ENCODE measurements at places on chromosomes 1 and 21. TPM values are rescaled to one million over a fixed set of nuclear protein-coding genes. Genes with fewer than 3 reads are reported as not detected.

The SPRR1A gene
- not detected for total RNA-seq

The S100A7 gene
- not detected for total RNA-seq

The DYNLT4 gene
- total RNA-seq, result not detected

- DNase-seq, result peak; percentile 72
Observed at GRCh38 chr1:160078512-160079195, 2.7 kb upstream of the KCNJ9 start.

GRCh38 chr21:41858466-41859296 lies 20.5 kb downstream of the PRDM15 start:
- no peak for DNase-seq

- DNase-seq, result no peak
Observed at GRCh38 chr1:175409938-175410337, 217.4 kb upstream of the KIAA0040 start.

GRCh38 chr1:175033953-175034352 lies 10.7 kb upstream of the MRPS14 start:
- peak; percentile 7 for DNase-seq

- DNase-seq, result no peak
Observed at GRCh38 chr21:28334407-28334806, 658.3 kb downstream of the LTN1 start.

GRCh38 chr1:229582011-229582694 lies 23.6 kb upstream of the ABCB10 start:
- no peak for DNase-seq

The TMEM167B gene
- 20.7 TPM for total RNA-seq

The PTAFR gene
- not detected for total RNA-seq

- no peak for DNase-seq
Observed at GRCh38 chr1:16420424-16421118, 16.7 kb downstream of the SPATA21 start.

DNA sequence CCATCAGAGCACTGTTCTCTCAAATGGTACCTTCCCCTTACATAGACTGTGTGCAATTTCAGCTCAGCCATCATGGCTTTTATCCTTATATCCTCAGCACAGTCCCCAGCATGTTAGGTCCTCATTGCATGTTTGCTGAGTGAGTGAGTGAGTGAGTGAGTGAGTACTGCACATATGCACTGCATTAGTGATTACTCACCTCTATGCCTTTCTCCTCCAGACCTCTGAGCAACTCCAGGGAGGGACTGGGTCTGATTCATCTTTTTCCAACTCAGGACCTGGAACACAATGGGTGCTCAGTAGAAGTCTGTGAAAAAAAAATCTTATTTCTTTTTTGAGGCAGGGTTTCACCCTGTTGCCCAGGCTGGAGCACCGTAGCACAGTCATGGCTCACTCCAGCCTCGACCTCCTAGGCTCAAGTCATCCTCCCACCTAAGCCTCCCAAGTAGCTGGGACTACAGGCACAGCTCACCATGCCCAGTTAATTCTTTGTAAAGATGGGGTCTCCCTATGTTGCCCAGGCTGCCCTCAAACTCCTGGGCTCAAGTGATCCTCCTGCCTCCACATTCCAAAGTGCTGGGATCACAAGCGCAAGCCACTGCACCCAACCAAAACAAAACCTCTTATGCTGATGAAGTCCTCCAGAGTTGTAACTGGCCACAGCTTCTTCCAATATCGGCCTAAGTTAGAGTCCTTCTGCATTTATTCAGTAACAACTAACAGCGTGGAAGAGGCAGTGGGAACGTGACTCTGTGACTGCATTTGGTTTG lies 23.7 kb downstream of the RNU5D-1 start:
- DNase-seq, result no peak

DNA sequence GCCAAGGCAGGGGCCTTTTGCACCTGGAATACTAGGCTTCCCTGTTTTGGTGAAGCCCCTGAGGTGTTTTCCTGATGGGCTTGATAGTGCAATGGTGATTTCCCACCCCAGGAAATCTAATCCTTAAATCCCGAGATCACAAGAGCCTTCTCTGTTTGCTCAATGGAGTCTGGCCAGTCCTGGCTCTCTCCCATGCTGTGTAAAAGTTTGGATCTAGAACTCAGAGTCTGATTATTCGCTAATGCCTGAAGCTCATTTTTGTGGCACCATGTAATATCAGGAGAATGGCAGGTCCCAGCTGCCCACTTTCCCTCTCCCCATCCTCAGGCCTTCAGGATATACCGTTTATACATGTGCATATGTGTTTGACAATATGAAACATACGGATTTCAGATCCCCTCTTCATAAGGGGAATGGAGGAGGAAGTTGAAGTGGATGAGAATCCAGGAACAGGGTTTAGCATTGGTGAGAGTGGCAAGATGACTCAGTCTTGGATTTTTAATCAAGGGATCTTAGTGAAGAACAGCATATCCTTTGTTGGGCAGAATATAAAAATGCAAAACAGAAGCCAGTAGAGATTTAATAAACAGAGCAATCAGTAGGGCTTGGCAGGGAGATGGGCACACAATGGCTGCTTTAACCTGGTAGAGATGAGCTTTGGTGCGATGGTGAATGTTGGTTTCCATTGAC lies 62.1 kb downstream of the CLIC6 start:
- DNase-seq, result no peak

DNA sequence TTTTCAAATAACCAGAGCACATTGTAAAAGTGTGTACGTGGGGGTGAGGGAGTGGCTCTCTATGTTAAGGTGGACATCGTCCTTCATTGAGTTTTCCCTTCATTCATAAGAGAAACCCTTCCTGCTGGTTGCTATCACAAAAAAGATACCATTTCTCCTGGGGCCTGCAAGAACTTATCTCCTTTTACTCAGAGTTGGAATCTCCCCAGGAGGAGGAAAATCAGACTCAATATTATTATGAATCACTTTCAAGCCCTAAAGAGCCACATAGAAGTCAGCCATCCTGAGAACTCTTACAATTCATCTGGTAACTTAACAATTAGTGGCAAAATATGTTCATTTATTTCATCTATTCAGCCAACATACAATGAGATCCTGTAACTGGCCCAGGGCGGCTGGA lies 27.1 kb upstream of the TGFBR3 start:
- DNase-seq, result no peak

The CFH gene
- total RNA-seq, result 84.2 TPM

The ITLN2 gene
- not detected for total RNA-seq

The HSPA6 gene
- total RNA-seq, result 0.13 TPM

GRCh38 chr1:232628335-232629249 lies 1.3 kb downstream of the SIPA1L2 start:
- no peak for DNase-seq

The CFHR2 gene
- not detected for total RNA-seq

The IL20 gene
- total RNA-seq, result not detected

DNA sequence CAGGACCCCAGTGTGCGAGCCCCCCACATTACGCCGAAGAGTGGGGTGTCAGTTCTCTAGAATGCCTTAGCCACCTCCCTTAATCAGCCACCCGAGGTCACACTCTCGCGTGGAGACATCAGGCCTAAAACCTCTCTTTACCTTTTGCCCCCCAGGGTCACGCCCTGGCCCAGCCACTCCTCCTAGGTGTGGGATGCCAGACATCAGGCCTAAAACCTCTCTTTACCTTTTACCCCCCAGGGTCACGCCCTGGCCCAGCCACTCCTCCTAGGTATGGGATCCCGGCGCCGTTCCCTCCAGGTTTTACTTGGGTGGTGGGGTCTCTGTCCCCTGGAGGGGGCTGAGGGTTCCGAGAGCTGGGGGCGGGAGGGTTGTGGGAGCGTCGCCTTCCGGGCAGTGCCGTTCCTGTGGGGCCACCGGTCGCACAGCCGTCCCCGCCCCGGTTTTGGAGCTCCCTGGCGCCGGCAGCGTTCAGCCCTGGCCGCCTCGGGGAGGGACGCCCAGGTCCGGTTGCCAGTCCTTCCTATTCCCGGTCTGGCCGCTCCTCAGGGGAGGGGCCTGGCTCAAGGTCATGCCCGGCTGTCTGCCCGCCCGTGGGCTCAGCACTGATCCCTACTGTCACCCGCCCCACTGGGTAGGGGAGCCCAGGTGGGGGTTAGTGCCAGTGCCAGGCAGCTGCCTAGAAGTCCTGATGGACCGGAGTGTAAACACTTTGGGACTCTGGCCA lies 882 bp downstream of the VPS13D start:
- DNase-seq, result peak; percentile 24

DNA sequence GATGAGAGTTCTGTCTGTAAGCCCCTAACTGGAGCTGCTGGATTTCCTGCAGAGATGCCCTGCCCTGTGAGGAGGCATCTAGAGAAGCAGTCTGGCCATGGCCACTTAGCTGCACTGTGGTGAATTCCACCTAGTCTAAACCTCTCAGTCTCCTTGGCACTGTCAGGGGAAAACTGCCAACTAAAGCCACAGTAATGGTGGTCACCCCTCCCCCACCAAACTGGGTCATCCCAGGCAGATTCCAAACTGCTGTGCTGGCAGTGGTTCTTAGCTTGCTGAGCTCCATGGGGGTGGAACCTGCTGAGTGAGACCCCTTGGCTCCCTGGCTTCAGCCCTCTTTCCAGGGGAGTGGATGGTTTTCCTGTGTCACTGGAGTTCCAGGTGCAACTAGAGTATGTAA lies 740.6 kb downstream of the RWDD3 start:
- no peak for DNase-seq

The MYBPHL gene
- total RNA-seq, result 5.9 TPM

DNA sequence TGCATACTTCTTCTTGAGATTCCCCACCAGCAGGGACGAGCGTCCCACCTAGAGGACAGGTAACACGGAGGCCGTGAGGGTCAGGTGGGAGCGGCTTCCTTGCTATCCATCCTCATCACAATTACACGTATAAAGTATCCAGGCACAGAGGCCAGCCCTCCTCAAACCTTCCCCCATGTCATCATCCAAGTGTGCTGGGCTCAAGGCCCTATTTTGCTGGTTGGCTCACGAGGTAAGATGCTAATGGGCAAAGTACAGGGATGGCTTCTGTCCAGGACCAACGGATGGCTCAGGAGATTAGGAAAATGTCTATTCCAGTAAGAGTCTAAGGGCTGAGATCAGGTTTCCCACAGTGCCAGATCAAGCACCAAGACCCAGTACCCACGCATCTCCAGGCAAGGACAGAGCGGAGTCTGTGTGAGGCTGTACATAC lies 11.5 kb upstream of the A3GALT2 start:
- no peak for DNase-seq

GRCh38 chr1:3504151-3504821 lies 49.8 kb downstream of the ARHGEF16 start:
- no peak for DNase-seq

The GJA9 gene
- total RNA-seq, result not detected

GRCh38 chr1:84569216-84569615 lies 5.0 kb downstream of the CTBS start:
- no peak for DNase-seq

- peak; percentile 95 for DNase-seq
Observed at GRCh38 chr1:41672641-41673361, 188.3 kb upstream of the EDN2 start.

DNA sequence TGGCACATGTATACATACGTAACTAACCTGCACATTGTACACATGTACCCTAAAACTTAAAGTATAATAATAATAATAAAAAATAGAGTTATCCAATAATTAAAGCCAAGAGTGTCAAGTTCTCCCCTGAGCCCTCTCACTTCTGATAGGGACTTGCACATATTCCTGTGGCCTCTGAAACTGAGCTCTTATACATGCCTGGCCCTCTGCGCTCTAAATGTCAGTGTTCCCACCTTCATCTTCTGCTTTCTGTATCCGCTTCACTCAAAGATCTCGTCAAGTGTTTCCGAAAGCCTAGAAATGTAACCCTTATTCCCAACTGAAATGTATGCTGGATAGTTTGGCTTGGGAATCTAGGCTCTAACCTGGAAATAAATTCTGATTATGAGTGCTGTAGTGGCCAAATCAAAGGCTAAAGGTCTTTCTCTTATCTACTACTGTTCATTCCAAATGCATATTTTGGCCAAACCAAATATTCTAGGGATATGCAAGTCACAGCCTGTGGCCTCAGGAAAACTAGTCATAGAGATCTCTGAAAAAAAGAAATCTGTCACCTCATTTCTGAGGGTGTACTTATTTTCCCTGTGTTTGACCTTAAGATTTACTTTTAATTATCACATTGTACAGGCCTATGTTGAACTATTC lies 99.5 kb upstream of the LYPLAL1 start:
- no peak for DNase-seq

Data from SJCRH30 (cell line).